Fibroblast of pulmonary artery (primary cell): ENCODE measurements at places on chromosomes 1 and 21.

DNA sequence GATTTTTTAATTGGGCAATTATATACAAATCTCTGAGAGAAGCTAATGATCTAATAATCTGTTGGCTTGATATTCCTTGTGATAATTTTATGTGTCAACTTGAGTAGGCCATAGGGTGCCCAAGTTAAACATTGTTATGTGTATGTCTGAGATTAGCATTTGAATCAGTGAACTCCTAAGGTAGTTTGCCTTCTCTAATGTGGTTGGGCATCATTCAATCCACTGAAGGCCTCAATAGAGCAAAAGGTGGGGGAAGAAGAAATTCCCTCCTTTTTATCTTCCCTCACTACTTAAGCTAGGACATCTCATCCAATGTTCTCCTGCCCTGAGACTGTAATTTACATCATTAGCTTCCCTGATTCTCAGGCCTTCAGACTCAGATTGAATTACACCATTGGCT lies 394.5 kb downstream of the LMO4 start:
- no peak for DNase-seq

DNA sequence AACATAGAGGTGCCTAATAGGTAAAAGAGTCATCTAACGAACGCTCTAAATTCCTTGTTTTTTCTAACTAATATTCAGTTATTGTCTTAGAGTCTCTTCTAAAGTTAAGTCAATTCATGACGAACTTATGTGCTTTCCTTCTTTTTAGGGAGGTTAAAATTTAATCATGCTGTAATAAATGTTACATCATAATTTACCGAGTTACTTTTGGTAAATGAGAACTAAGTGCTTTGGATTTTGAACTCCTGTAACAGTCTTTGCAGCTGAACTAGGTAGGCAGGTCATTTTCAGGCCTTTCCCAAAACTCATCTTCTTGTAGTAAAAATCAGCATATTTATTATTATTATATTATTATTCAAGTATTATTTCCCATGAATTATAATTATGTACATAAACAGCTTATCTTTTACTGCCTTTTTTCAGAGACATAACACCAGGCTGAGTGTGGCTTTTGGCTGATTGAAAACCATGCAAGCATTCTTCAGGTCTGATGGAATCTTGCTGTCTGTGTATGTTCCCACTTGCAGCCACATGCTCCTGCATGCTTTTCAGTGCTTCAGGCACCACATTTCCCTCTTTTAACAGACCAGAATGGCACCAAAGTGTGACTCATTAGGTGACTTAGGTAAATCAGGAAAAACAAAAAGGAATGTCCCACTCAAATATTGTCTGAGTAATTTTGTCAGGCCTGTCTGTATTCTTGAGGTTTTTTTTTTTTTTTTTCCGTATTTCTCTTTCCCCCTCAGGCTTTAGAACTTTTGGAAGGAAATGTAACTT lies 81.0 kb upstream of the CD55 start:
- no peak for DNase-seq

DNA sequence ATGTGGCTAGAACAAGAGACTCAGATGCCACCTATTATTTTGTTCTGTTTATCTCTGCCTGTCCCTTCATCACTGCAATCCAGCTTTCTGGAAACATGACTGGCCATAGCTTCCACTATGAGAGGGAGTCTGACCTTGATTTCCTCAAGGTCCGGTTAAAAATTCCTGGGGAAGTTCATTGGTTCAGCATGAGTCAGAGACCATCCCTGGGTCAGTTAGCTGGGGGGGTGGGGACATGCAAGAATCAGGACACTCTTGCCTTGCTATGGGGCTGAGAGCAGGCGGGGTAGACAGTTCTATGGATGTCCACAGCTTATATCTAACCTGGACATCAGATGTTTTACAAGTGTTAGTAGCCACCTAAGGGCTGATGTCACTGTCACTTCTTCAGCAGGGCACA lies 81.1 kb downstream of the TENT5C start:
- DNase-seq: peak; percentile 67

DNA sequence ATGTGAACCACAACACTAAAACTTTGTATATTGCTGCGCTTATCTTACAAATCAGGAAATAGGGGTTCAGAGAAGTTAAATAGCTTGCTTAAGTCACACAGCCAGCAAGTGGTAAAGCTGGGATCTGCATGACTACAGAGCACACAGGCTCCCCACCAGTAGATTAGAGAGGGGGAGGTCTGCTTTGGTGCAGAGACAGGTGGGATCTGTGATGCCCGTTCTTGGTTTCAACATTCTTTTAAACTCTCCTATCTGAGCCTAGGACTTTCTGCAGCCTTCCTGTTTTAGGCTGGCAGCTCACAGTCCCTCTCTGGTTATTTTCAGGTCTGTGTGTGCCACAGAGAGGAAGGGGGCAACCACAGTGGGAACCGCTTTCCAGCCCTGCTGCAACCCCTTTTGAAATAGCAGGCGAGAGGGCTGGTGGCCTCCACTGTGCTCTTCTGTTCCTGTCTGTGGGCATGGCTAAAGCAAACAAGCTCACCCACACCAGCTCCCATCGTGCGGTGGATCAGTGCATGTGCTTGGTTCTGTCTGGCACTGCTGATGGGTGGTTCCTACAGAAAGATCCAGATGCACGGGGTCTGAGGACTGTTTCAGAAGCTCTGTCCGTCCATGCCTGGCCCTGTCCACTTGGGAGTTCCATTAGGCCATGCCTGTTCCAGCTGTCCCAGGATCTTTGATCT lies 1.7 kb upstream of the IL6R start:
- DNase-seq: no peak

GRCh38 chr1:210707300-210708240 lies 378.9 kb downstream of the HHAT start:
- no peak for DNase-seq

GRCh38 chr1:190175320-190175719 lies 302.3 kb downstream of the BRINP3 start:
- peak; percentile 40 for DNase-seq

GRCh38 chr1:102434421-102434820 lies 437.7 kb upstream of the OLFM3 start:
- DNase-seq: peak; percentile 3

DNA sequence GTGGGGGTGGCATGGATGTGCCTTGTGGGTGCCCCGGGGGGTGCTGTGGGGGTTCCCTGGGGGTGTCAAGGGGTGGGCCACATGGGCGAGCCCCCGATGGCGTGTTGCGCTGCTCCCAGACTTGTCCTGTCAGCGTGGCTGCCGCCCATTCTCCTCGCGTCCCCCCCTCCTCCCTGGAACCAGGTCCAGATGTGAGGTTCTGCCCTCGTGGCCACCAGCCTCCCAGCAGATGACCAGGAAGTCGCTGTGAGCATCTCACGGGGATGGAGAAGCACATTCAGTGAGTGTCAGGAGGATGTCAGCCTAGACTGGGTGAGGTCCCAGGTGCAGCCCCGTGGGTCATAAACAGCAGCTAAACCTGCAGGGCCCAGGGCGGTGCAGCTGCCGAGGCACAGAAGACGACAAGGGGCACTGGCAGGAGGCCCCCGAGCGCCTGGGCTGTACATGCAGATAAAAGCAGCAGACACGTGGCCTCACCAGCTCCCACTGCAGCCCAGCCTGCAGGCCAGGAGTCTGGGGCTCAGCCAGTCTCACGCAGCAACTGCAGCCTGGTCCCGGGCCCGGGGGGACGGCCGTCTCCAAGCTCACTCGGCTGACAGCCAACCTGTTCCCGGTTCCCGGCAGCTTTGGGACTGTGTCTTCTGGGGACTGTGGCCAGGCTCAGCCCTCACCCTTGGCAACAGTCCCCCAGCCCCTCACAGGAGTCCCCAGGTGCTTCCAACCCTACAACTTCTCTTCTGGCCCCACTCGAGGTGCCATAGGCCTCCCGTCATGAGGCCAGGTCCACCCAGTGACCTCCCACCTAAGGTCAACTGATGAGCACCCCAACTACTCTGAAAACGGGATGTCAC lies 17.5 kb upstream of the COL6A2 start:
- DNase-seq: no peak

- DNase-seq: no peak
These were observed 4.8 kb downstream of the PTTG1IP start for GRCh38 chr21:44868707-44869106.

DNA sequence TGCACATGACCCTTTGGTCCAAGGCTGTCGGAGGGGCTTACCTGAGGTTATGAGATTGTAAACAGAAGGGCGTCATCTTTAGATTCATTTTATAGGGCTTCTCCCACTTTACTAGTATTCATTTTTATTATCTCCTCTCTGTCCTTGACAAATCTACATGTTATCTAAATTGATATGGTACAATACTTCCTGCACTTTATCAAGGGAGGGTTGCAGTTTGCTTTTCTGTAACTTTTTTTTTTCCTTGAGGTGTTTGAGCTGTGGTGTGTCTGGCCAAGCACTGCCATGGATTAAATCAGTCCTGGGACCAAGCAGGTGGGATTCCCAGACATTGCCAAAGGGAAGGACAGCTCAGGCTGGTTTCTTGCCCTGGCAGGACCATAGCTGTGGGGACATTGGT lies 32.0 kb upstream of the B3GALT5 start:
- DNase-seq: no peak

GRCh38 chr1:153324912-153325311 lies 12.2 kb upstream of the PGLYRP3 start:
- no peak for DNase-seq

- DNase-seq: peak; percentile 46
These were observed 20.5 kb downstream of the TEX38 start for GRCh38 chr1:46691997-46692790.

DNA sequence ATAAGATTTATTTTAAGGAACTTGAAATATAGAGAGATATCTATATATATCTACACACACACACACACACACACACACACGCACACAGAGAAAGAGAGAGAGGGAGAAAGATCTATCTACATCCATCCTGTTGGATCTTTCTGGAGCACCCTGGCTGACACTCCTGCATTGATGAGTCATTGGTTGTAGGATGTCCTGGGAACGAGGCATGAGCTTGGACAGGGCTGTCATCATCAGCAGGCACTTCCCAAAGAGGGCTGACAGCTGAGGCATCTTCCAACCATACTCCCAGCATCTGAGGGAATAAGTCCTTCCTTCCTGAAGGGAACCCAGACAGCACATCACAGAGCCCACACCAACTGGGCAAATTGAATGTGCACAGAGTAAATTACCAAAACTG lies 99.1 kb upstream of the ERG start:
- DNase-seq: no peak

- no peak for DNase-seq
These were observed 25.0 kb downstream of the PGBD5 start for GRCh38 chr1:230401101-230401500.

DNA sequence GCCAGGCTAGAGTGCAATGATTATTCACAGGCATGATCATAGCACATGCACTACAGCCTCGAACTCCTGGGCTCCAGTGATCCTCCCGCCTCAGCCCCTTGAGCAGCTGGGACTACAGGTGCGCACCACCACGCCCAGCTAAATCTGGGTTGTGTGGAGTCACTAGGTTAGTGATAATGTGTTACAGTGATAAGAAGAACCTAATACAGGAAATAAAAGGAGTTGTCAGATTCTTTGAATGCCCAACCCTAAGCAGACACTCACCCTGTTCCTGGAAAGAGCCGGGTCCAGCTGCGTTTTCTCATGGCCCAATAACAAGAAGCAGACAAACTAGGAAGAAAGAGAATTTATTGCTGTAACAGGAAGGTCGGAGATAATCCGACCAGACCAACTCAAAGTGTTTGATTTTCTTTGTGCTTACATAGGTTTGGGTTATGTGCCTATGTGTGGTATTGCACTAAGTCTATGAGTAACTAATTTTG lies 8.8 kb downstream of the IFNGR2 start:
- DNase-seq: peak; percentile 36

GRCh38 chr1:189971656-189972055 lies 506.0 kb downstream of the BRINP3 start:
- DNase-seq: no peak

GRCh38 chr1:39145331-39145965 lies 59.0 kb upstream of the MACF1 start:
- no peak for DNase-seq
